ENCODE measurements at places on chromosomes 7 and 10.

- DNase-seq: no peak
Observed at GRCh38 chr7:25288556-25289307, 60.4 kb upstream of the NPVF start.

- DNase-seq: no peak
Observed at GRCh38 chr10:45453639-45454255, 79.7 kb downstream of the ALOX5 start.

- no peak for DNase-seq
Observed at GRCh38 chr10:4243651-4244050, 458.6 kb upstream of the KLF6 start.

- no peak for DNase-seq
Observed at GRCh38 chr10:118445535-118445934, 103.4 kb upstream of the FAM204A start.

DNA sequence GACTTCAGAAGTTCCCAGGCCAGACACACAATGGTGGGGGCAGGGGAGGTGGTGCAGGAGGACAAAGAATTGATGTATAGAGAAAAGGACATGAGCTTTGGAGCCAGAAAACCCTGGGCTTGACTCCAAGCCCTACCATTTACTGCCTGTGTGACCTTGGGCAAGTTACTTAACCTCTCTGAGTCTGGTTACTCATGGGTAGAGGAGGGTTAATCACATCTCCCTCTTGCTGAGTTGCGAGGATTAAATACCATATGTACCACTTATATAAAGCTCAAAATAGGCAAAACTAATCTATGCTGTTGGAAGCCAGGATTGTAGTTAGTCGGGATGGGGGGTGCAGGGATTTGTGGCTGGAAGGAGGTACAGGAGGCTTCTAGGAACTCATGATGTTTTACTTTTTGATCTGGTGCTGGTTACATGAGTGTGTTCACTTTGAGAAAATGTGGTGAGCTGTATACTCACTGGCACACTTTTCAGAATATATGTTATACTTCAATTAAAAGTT, 106.8 kb downstream of the SLIT1 start:
- no peak for DNase-seq

DNA sequence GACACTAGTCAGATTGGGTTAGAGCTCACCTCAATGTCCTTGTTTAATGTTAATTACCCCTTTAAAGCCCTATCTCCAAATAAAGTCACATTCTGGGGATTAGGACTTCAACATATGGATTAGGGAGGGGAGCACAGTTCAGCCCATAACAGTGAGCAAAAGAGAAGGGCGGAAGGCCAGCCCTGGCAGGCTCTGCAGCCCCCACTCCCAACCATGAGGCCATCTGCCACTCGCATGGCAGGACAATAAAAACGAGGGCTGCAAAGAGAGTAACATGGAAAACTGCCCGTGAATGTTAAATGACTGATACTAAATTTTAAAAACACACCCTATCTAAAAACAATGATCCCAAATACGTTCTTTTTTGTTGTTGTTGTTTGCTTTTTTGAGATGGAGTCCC, 38.7 kb downstream of the RGS10 start:
- DNase-seq: no peak

- DNase-seq: no peak
Observed at GRCh38 chr10:1116051-1116450, 59.9 kb downstream of the WDR37 start.
